ENCODE measurements at places on chromosomes 6 and 20.
A peak's percentile ranks its signal among the peaks of the same experiment; 100 is the strongest.

DNA sequence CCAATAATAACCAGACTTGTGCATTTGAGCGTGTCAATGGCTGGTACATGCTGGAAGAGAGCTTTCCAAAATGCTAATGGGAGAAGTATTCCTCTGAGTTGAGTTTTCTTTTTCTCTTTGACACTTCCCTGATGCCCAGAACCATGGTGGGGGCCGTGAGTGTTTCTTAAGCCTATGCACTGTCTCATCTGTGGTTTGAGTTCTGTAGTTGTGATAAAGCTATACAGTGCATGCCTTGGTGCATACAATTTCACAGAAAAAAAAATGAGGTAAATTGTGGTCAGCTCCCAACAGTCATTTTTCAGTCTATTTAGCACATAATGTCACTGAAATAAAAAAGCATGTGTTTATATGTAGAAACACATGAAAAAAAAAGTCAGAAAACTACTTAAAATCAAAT, 204.8 kb downstream of the HDGFL1 start:
- DNase-seq = no peak

DNA sequence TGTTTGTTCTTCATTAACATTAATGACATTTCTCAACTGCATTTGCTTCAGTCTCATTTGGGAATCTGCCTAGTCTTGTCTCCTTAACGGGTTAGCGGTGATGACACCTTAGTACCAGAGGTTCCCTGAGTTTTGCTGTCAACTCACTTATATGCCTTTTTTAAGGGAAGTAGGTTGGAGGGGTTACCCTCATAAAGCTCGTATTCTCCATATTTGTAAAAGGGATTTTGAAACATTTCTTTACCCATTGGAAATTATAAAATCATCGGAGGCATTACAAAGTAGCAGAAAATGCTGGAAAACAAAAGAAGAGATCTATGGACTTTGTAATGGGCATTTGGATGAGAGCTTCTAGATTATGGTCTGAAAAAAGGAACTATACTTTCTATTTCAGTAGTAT, 88.7 kb upstream of the PRDM1 start:
- no peak for DNase-seq

DNA sequence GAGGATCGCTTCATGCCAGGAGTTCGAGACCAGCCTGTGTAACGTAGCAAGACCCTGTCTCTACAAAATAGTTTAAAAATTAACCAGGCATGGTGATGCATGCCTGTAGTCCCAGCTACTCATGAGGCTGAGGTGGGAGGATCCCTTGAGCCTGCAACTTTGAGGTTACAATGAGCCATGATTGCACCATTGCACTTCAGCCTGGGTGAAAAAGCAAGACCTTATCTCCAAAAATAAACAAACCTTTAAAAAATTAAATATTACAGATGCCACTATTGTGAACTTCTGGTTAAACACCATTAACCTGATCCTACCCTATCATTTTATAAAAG, 116.8 kb downstream of the ARHGAP18 start:
- DNase-seq = no peak

- no peak for DNase-seq
Measured at GRCh38 chr6:53233309-53233708, 84.7 kb upstream of the GCM1 start.

DNA sequence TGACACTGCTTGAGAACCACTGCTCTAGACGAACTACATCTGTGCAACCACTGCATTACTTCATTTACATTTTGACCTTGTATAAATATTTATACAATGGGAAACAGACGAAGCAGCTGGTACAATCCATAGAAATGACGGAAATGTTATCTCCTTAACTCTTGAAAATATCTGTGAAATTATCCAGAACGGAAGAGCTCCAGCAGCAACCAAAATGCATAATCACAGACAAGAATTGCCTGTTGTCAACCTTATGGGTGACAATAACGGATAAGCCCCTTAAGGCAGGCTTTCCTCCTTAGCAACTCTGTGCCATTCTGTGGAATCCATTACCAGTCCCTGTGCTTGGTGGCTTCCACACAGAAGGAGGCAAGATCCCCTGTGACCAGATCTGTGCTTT, 115.4 kb downstream of the DTNBP1 start:
- DNase-seq = no peak

DNA sequence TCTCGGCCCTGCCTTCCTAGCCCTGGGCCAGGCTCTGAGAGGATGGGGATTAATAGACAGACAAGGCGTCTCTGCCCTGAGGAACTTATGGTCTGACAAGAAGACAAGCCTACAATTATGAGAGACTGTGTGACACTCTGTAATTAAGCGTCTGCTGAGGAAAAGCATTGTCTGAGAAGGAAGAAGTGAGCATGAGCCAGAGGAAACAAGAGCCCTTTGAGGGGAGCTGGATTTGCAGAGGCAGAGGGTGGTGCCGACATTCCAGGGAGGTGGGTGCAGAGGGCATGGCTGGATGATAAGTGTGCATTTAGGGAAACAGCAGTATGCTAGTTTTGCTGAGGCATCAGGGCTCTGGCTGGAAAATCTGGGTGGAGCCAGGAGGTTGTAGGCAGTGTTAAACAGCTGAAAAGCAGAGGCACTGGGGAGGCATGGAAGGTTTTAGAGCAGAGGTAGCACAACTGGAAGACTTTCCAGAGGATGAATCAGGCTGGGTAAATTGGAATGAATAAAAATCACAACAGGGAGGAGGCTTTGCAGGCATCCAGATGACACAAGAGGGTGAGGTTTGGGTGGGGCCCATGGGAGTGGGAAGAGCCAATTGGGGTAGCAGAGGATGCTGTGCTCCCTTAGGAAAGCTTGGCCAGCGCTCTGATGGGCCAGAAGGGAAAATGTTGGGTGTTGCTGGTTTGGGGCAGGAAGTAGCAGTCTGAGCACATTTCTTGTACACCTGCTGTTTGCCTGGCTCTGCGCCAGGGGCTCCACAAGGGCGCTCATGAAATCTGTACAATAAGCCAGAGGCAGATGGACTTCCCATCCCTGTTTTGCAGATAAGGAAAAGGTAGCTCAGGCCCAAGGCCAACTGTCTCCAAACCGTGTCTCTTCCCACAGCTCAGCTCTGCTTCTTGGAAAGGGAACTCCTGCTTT, 74.0 kb upstream of the MYL9 start:
- peak; percentile 71 for DNase-seq

DNA sequence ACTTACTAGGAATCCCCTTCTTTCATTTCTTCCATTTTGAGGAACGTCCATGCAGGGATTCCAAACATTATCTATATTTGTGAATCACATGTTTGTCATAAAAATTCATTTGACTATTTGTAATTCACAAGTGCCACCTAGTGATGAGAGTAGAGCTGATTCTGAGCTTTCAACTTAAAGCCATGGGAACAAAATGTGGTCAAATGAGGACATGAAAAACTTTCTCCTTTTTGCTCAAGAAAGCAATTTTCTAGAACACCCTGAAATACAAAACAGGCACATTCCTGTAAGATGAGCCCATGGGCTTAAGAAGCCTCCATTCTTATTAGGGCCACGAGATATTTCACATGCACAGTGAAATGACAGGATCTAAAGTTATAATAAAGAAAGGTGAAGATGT, 12.3 kb downstream of the MAP3K7 start:
- DNase-seq = no peak

DNA sequence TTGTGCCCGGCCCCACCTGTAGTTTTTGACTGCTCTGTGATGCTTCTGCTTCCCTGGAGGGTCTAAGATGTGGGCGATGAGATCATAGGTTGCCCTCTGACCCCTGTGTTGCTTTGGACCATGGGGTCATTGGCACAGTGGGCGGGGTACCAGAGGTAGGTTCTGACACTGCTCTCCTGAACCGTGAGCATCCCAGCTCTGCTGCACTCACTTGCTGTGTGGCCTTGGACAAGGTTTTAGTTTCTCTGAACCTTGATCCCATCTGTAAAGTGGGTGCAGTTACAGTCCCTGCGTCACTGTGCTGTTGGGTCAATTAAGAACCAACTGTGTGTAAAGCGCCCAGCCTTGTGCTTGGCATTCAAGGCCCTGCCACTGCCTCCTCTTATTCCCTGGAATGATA, 30.9 kb downstream of the SRC start:
- no peak for DNase-seq
